Naive thymus-derived CD4-positive, alpha-beta T cell (primary cell): ENCODE measurements at places on chromosomes 11 and 22. TPM values are rescaled to one million over a fixed set of nuclear protein-coding genes. Genes with fewer than 3 reads are reported as not detected.

Gene ARHGAP32
- total RNA-seq, result 10.5 TPM

Gene MCHR1
- not detected for total RNA-seq

Gene CLDN5
- total RNA-seq, result 1.5 and 1.7 TPM in 2 replicates

Gene BLID
- not detected for total RNA-seq

Gene CRYBB2
- total RNA-seq, result not detected

Gene XKR3
- not detected for total RNA-seq

Gene MYOD1
- not detected for total RNA-seq

Gene CHRM1
- not detected for total RNA-seq

DNA sequence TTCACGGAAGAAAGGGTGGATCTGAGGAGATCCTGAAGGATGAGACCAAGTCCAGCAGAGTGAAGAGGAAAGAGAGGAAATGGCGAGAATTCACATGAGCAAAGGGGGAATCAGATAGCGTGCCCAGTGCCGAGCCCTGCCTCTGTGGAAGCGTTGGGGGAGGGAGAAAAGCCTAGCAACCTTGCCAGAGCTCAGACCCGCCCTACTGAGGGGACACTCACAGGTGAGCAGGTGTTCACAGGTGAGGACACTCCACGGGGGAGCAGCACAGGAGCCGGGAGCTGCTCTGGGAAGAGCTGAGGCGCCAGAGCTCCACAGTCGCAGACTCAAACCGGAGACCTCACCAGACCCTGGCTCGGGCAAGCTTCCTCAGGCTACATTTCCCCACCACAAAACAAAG, 56.2 kb downstream of the MICAL3 start:
- no peak for DNase-seq

GRCh38 chr11:130212431-130212961, 52.9 kb downstream of the ST14 start:
- DNase-seq, result no peak

DNA sequence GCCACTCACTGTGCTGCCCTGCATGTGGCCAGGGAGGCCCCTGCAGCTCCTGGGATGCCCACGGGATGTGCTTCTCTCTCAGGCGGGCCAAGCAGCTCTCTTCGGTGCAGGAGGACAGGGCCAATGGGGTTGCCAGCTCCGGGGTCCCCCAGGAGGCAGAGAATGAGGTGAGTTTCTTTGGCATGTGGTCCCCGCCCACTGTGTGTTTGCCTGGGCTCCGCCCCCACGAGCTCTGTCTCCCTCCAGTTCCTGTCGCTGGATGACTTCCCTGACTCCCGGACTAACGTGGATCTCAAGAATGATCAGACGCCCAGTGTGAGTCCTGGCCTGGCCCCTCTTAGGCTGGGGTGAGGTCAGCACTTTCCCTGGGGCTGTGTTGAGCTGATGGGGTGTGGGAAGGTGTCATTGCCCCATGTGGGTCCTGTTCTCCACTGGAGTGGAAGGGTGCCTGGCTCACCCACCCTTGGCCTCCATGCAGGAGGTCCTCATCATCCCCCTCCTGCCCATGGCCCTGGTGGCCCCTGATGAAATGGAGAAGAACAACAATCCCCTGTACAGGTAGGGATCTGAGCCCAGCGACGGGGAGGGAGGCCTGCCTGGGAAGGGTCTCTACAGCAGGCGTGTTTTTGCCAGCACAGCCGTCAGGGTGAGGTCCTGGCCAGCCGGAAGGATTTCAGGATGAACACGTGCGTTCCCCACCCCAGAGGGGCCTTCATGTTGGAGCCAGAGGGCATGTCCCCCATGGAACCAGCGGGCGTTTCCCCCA, 7.7 kb downstream of the SCO2 start:
- no peak for DNase-seq

- no peak for DNase-seq
These were observed 21.6 kb downstream of the LRFN4 start for GRCh38 chr11:66878474-66878873.

GRCh38 chr11:111797145-111797581, 31.0 kb upstream of the PPP2R1B start:
- no peak for DNase-seq

GRCh38 chr11:130272336-130272735, 42.4 kb downstream of the ZBTB44 start:
- no peak for DNase-seq

GRCh38 chr11:107953446-107953845, 25.2 kb downstream of the RAB39A start:
- no peak for DNase-seq

GRCh38 chr11:113446112-113446511, 29.1 kb downstream of the DRD2 start:
- DNase-seq, result no peak

- no peak for DNase-seq
These were observed 284.0 kb downstream of the KIRREL3 start for GRCh38 chr11:126716456-126717083.

DNA sequence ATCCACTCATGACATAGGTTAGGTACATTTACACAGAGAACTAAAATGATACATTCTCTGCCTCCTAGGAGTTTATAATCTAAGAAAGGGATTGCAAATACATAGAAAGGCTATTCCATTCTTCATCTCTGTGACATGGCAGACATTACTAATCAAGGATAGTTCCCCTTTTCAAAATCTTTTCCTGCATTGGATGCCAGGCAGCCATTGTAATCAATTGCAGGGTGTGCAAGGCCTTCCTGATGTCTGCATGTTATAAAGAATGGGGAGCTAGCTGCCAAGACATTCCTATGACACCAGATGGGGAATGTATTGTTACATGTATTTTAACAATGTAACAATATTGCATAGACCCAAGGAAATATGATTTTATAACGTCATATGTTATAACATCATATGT, 82.0 kb downstream of the KIRREL3 start:
- no peak for DNase-seq

DNA sequence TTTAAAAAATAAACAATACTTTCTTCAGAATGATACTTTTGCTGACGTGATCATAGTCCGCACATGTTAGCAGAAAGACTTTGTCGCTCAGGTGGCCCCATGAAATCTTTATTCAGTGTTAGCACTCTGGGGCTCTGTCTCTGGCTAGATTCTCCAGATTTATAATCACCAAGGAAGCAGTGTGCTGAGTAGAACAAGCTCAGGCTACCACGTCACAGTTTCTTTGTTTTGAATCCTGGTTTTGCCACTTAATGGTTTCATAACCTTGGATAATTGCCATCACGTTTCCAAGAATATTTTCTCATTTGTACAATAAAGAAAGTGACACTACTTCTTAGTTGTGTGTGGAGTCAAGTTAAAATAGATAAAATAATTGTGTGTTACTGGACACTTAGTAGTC, 3.9 kb upstream of the MUC15 start:
- no peak for DNase-seq

DNA sequence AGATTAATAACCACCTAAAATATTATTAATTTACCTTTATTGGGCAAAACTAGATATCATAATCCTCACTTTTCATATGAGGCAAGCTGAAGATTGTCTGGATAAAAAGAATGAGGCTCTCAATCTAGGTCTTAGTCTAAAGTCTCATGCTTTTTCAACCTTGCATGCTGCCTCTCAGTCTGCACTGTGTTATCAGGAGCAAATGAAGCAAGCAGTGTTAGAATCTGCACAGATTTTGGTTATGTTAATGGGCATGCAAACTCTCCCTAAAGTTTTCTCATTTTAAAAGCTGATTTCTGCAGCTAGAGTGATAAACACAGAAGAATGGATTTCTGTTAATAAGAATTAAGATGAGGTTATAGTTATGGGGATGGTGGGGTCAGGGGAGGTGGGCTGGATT, 350.7 kb upstream of the C11orf87 start:
- no peak for DNase-seq

DNA sequence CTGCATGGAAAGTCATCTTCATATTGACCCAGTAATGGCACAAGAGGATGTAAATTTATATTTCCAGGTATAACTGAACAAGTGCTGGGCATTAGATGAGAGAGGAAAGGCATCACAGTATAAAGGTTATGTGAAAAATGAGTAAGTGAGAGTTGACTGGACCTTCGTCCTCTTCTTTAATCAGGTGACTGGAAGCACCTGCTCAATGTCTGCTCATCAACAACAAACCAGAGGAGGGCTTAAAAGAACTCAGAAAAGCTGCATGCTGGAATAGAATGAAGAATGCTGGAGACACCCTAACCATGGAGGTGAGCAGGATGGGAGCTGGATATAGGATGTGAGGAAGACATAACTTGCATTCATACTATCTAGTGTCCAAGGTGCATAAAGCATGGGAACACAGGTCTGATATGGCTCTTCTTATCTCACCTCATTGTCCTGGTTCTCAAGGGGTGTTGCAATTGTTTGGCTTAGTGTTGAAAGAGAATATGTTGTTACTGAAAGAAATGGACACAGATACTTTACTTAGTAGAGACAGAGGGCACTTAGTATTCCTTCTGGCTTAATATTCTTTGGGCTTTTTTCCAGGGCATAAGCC, 7.3 kb upstream of the SLC22A9 start:
- DNase-seq, result no peak

DNA sequence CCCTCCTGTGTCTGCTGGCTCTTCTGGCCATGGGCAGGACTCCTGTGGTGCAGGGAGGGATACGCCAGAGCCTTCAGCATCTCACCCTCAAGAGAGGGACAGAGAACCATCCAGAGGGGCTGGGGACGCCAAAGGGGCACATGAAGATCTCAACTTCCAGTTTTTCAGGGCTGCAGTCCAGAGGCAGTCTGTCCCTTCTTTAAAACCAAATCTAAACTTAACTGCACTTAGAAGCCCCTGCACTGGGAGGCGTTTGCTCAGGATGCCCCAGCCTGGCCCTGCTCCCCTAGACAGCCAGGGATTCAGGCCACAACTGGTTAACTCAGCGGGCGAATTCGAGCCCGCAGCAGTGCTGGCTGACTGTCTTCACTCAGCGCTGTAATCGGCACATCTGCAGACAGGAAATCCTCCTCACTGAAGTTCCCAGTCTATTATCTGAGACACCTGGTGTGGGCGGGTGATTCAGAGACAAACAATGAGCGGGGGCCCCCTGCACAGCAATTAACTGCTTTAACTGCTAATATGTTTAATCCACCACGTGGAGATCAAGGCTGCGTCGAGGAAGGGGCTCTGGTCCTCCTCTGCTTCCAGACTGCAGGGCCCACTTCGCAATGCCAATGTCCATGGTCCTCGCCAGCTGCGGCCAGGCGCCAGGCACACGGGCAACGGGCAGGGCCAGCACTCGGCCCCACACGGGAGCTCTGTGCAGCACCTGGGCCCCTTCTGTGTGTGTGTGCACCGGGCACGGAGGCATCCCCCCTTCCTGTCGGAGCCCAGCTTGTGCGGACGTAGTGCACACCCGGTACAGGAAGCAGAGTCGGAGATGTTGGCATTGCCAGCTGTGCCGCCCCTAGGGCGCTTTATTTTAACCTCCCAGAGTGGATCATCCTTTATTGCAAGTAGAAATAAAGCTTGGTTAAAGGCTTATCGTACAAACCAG, 36.9 kb upstream of the GNB1L start:
- DNase-seq, result peak; percentile 86

DNA sequence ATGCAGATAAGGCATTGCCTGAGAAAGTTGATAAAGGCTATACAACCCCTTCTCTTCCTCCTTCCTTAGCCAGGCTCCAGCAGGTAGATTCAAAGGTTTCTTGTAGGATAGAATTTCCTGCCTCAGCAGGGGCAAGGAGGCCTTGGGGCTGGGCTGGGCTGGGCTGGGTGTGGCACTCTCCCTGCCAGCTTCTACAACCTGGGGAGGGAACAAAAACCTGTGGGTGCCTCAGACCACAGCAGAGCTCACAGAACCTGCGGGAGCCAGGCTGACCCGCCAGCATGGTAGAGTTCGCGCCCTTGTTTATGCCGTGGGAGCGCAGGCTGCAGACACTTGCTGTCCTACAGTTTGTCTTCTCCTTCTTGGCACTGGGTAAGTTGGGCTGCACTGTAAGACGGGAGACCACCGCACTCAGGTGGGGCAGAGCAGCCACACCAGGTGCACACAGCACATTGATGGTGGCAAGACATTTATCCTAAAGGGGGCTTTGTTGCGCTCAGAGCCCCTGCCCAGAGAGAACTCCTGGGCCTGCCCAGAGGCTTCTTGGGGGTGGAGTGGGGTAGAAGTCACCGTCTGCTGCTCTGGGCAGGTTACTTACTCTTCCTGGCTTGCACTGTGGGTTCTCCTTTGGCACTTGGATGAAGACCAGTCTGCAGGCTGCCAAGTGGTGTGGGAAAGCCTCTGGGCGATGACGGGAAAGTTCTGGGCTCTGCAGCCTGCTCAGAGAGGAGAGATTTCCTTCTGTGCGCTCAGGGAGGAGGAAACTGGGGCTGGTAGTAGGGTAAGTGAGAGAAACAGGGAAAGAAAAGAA, at the start of gene MOGAT2:
TSS of gene MOGAT2 (plus strand) at position 231 of the 811 bp plus-strand sequence. CDS start at position 282, 51 bp downstream.
- DNase-seq, result no peak

DNA sequence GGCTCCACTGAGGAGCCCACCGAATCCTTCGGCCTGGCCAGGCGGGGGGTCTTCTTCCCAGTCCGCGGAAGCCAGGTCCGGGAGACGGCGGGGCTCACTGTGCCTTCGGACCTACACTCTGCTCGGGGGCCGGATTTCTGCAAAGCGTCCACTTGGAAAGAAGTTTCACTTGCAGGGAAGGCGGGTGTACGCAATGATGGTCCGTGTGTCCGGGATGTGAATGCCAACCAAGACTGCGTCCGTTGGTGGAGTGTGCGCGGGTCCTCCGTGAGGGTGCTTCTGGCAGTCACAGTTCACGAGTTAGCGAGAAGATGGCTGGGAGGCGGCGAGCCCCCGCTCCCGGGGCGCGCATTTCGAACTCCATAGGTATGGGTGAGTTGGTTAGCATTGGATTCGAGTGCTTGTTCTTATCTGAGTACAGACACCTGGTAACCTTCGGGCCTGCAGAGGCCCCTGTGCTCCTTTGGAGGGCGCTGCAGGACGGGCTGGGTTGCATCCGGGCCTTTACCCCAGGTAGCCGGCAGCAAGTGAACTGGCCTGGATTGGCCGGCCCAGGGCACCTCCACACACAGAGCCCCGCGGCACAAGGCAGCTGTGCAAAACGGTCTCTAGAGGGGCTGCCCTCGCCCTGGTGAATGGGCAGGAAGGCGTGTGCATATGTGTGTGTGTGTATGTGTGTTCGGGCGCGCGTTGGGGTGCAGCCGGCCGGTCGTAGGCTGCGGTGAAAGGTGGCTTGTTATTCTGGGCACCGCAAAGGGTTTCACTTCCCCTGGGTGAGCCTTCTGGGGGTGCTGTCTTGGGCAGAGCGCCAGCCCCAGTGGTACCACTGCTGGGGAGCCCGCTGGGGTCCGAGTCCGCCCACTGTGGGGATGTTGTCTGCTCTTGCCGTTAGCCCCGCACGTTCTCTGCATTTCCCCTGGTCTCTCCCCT, 13.3 kb upstream of the CYP2R1 start:
- peak; percentile 79 for DNase-seq

DNA sequence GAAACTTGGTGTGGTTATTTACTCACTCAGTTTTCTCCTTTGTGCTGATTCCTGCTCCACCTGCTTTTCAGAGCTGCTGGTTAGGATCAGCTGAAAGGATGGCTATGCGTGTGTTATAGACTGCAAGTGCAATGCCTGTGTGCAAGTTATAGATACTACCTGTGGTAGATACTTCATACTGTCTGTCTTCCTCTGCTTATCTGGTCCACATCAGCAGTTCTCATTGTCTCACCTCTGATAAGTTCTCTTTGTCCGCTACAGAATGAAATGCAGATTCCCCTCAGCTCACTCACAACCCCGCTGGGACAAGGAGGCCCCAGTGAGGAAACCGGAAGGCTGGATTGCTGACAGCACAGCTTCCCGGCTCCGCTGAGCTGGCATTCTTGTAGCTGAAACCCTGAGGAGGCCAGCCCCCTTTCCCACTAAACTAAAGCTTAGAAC, 37.5 kb upstream of the LYVE1 start:
- DNase-seq, result no peak
